ENCODE measurements at places on chromosomes 3 and 15.

- no peak for DNase-seq
Measured at GRCh38 chr15:99432271-99433025, 133.3 kb upstream of the MEF2A start.

DNA sequence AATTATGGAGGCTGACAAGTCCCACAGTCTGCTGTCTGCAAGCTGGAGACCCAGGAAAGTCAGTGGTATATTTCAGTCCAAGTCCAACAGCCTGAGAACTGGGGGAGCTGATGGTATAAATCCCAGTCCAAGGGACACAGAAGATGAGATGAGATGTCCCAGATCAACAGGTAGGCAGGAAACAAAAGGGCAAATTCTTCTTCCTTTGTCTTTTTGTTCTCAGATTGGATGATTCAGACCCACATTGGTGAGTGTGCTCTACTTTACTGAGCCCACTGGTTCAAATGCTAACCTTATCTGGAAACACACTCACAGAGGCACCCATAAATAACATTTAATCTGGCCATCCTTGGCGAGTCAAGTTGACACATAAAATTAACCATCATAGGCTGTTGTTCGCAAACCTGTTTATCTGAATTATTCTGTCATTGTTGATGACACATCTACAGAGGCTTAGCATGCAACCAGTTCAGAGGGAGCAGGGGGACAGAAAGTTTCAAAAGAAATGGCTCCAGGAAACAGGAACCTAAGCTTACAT, 62.7 kb upstream of the ITGA11 start:
- DNase-seq: no peak

DNA sequence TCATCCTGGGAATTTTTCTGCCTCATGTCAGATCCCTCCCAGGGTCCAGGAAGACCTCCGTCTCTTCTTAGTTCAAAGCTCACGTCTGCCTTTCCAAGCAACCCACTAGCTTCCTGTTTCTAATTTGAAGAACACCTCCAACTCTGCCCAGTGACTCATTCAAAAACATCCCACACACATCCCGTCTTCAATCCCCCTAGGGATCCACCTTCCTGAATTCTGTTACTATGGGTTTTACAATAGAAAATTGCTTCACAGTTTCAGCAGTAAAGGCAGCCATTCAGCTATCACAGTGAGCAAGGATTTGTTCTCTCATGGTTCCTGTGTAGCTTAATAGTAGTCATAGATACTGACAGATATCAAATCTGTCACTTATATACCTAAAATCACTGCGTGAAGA, 308.3 kb upstream of the CCDC54 start:
- DNase-seq: no peak

GRCh38 chr3:52870471-52870870, 26.9 kb downstream of the STIMATE start:
- no peak for DNase-seq

DNA sequence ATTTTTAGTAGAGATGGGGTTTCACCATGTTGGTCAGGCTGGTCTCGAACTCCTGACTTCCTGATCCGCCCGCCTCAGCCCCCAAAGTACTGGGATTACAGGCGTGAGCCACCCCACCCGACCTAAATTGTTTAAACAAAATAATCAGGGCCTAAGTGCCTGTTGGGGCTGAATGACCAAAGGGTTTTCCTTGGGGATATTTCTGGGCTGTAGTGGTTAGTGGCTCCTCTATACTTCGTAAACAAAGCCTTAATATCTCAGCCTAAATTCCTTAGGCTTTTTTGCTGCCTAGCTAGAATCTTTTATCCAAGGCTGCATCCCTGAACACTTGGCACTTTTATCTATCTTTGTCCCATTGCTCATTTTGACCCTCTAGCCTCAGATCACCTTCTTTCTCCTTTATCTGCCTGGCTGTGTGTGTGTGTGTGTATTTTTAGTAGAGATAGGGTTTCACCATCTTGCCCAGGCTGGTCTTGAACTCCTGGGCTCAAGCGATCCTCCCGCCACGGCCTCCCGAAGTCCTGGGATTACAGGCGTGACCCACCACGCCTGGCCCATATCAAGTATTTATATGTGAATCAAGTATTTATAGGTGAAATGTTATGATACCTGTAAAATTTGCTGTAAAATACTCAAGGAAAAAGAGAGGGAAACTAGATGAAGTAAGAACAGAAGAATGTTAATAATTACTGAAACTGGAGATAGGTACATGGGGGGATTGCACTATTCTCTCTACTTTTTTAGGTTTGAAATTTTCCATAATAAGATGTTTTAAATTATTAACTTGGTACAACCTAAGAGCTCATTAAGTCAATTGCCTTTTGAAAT, 1.8 kb downstream of the NUSAP1 start:
- no peak for DNase-seq

GRCh38 chr3:107822308-107822707, 268.5 kb downstream of the CD47 start:
- no peak for DNase-seq

DNA sequence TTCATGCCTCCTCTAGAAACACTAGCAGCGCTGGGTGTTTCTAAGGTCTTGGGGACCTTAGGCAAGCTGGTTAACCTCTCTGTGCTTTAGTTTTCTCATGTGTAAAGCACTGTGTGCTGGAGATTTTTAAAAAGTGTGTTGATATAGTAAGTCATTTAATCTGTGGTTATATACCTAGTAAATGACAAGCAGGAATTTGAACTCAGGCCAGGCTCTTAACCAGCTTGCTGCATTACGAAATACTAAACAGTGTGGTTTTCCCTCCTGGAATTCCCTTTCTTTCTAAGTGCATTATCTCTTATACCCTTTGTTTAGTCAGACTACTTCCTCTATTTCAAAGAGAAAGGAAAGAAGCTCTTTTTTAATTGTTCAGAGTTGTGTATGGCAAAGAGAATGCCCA, 26.5 kb downstream of the NEO1 start:
- no peak for DNase-seq

DNA sequence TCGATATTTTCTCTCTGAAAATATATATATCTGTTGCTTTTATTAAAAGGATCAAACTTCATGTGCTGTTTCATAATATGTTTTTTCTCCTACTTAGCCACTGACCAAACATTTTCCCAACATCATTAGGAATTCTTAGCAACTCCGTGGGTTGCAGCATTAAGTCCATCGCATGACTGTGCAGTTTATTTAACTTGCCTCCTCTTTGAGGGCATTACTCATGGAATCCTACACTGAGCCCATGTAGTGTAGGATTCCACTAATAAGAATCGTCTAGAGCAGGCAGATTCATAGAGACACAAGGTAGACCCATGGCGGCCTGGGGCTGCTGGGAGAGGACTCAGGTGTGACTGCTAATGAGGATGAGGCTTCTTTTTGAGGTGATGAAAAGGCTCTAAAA, 49.3 kb downstream of the CMTM6 start:
- DNase-seq: no peak

GRCh38 chr3:191634902-191635301, 173.9 kb downstream of the PYDC2 start:
- no peak for DNase-seq

- no peak for DNase-seq
Measured at GRCh38 chr3:25084016-25084415, 344.0 kb upstream of the RARB start.

DNA sequence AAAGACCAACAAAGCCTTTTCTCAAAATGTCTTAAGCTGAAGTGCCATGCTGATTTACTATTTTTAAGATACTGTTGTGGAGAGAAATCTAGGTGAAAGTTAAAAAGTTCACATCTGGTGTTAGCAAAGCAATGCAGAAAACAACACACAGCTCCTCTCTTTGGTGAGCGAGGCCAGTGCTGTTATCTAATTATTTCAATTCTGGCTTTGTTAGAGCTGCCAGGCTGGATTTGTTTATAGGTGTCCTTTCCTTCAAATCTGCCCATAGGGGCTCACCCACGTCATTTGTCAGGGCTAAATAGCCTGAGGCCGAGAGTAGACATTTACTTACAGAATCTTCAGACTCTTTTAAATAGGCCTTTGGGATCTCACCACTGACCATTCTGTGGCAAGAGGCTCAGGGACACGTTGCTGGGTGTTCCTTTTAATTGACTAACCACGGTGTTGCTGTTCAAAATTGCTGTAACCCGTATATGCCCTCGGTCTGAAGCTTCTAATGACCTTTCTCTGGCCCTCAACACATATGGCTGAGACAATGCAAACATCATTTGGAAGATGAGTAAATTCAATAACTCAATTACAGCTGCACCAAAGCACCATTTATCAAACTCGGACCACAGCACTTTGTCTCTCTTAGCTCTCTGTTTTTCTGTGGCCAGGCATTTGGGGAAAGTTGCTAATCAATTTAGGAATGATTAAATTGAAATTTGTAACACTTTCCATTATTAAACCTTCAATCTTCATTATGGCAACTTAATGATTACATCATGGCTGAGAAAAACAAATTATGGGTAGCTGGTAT, 152.6 kb downstream of the PDZRN3 start:
- no peak for DNase-seq

GRCh38 chr3:128439226-128439625, 27.5 kb downstream of the DNAJB8 start:
- DNase-seq: no peak

All from Karpas-422 (cell line).